ENCODE measurements at places on chromosomes 7 and 10. TPM values are rescaled to one million over a fixed set of nuclear protein-coding genes. Genes with fewer than 3 reads are reported as not detected.

- no peaks in the 10 kb centered on the region for H3K36me3 ChIP-seq
- no peak overlapping the region for H3K27ac ChIP-seq
- peaks cover 16% of the 10 kb centered on the region for H3K27me3 ChIP-seq
- H3K4me3 ChIP-seq = no peak overlapping the region
Observed at GRCh38 chr10:44882166-44882720, 28.9 kb upstream of the TMEM72 start.

DNA sequence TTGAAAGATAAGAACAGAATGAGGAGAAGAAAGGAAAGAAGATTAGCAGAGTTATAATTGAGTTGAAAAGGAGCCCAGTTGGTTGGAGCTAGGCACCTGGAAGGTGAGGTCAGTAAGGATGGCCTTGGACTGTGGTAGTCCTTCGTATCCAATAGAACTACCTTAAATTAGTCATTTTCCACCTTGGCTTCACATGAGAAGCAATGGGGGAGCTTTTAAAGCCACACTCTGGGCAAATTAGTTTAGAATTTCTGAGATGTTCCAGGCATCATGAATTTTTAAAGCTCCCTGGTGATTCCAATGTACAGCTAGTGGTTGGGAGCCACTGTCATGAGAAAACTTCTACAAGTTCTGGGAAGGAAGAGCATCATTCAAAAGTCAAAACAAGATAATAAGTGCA is 27.3 kb upstream of the CYP3A5 start:
- H3K4me3 ChIP-seq = peak overlapping the region; percentile 44
- H3K27ac ChIP-seq = no peak overlapping the region
- no peak for DNase-seq
- H3K4me1 ChIP-seq = no peaks in the 10 kb centered on the region
- H3K27me3 ChIP-seq = peaks cover 1% of the 10 kb centered on the region
- H3K36me3 ChIP-seq = peaks cover 24% of the 10 kb centered on the region

GRCh38 chr10:46289209-46289810 is 2.5 kb downstream of the ANTXRL start:
- H3K36me3 ChIP-seq = peaks cover 4% of the 10 kb centered on the region
- no peak overlapping the region for H3K27ac ChIP-seq
- peaks cover 12% of the 10 kb centered on the region for H3K27me3 ChIP-seq
- no peak overlapping the region for H3K4me3 ChIP-seq
- no peak for DNase-seq

- H3K27me3 ChIP-seq = no peaks in the 10 kb centered on the region
- H3K4me1 ChIP-seq = no peaks in the 10 kb centered on the region
- DNase-seq = no peak
- no peak overlapping the region for H3K4me3 ChIP-seq
Observed at GRCh38 chr7:116041615-116042014, 11.1 kb upstream of the TFEC start.

DNA sequence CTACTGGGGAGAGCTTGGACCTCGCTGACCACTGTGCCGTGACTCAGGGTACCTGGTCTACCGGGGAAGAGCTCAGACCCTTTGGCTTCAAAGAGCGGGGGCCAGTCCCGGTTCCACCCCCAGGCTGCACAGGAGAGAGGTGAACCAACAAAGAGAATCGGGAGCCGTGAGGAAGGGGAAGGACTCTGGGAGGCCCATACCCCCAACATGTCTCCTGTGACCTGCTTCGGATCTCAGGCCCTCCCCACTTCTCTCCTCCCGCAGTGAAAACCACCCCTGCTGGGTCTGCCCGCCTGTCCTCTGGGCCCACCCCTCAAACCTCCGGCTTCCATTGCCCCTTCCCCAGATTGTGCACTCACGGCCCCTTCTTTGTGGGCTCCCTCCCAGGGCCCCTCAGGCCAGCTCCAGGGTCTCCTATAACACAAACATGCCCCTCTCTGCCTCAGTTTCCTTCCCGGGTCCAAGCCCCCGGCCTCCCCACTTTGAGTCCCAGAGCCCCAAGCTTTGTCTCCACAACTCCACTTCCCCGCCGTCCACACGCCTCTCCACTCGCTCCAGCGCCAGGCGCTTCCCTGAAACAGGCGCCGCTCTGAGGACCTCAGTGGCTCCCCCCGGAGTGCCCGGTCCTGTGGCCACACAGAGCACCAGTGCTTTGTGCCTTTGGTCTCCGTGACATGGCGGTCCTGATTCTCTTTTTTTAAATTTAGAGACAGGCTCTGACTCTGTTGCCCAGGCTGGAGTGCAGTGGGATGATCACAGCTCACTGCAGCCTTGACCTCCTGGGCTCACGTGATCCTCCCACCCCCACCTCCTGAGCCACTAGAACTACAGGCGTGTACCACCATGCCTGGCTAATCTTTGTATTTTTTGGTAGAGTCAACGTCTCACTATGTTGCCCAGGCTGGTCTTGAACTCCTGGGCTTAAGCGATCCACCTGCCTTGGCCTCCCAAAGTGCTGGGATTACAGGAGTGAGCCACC is 7.5 kb upstream of the INTS1 start:
- no peaks in the 10 kb centered on the region for H3K36me3 ChIP-seq
- H3K27ac ChIP-seq = no peak overlapping the region
- no peak overlapping the region for H3K4me3 ChIP-seq
- H3K4me1 ChIP-seq = no peaks in the 10 kb centered on the region

Gene MUC12
- total RNA-seq = 1.3 TPM

- DNase-seq = no peak
- peaks cover 8% of the 10 kb centered on the region for H3K4me1 ChIP-seq
- no peak overlapping the region for H3K4me3 ChIP-seq
- H3K27me3 ChIP-seq = no peaks in the 10 kb centered on the region
- peaks cover 17% of the 10 kb centered on the region for H3K36me3 ChIP-seq
- H3K27ac ChIP-seq = no peak overlapping the region
Observed at GRCh38 chr10:12181065-12181775, 14.5 kb downstream of the NUDT5 start.

DNA sequence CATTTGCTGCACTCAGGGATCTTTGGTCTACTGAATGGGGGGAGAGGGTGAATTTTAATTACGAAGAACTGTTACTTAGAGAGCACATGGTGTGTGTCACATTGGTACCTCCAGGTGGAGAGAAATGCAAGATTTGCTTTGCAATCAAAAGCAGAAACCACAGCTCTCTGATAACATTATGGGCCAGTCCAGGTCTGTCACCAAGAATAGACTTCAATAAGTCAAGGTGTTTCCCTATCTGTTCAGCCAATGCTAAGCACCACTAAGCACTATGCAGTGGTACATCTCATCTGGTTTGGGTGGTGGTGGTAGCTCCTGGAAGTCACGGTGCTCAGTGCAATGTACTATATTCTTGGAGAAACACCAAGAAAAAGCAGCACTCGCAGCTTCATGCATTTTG is 119.6 kb upstream of the AFAP1L2 start:
- peaks cover 2% of the 10 kb centered on the region for H3K27me3 ChIP-seq
- H3K4me1 ChIP-seq = peaks cover 32% of the 10 kb centered on the region
- DNase-seq = no peak
- H3K4me3 ChIP-seq = no peak overlapping the region
- no peak overlapping the region for H3K27ac ChIP-seq
- H3K36me3 ChIP-seq = no peaks in the 10 kb centered on the region

Gene PRKG1
- 10.7 TPM for total RNA-seq

GRCh38 chr7:73864981-73865711 is 4.2 kb downstream of the TMEM270 start:
- no peaks in the 10 kb centered on the region for H3K36me3 ChIP-seq
- peaks cover 2% of the 10 kb centered on the region for H3K4me1 ChIP-seq
- no peak overlapping the region for H3K4me3 ChIP-seq
- H3K27ac ChIP-seq = no peak overlapping the region
- DNase-seq = no peak

DNA sequence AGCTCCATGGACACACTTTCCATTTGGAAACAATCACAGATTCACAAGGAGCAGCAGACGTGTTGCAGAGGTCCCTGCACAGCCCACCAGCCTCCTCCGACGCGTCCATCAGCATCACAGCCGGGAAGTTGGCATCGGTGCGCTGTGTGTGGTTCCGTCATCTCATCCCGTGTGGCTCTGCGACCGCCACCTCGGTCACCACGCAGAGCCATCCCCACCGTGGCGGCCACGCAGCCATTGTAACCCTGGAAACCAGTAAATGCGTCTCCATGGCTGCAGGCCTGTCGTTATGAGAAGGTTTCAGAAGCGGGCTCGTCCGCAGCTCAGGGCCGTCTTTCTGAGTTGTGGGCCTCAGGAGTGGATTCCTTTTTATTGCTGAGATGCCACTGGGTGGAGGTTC is 36.0 kb downstream of the FOXK1 start:
- peaks cover 15% of the 10 kb centered on the region for H3K4me1 ChIP-seq
- peak overlapping the region; percentile 25 for H3K4me3 ChIP-seq
- no peak overlapping the region for H3K27ac ChIP-seq
- peaks cover 28% of the 10 kb centered on the region for H3K36me3 ChIP-seq

GRCh38 chr10:32199714-32200394 is 143.6 kb upstream of the KIF5B start:
- H3K4me1 ChIP-seq = no peaks in the 10 kb centered on the region
- no peak overlapping the region for H3K4me3 ChIP-seq
- H3K27ac ChIP-seq = no peak overlapping the region
- DNase-seq = no peak
- H3K27me3 ChIP-seq = peaks cover 3% of the 10 kb centered on the region
- no peaks in the 10 kb centered on the region for H3K36me3 ChIP-seq

- no peaks in the 10 kb centered on the region for H3K27me3 ChIP-seq
- peaks cover 14% of the 10 kb centered on the region for H3K4me1 ChIP-seq
- no peaks in the 10 kb centered on the region for H3K36me3 ChIP-seq
- H3K4me3 ChIP-seq = no peak overlapping the region
- DNase-seq = no peak
Observed at GRCh38 chr10:11234857-11235531, 217.3 kb downstream of the CELF2 start.

- no peaks in the 10 kb centered on the region for H3K4me1 ChIP-seq
- H3K4me3 ChIP-seq = no peak overlapping the region
- no peak overlapping the region for H3K27ac ChIP-seq
- DNase-seq = no peak
- peaks cover 4% of the 10 kb centered on the region for H3K27me3 ChIP-seq
Observed at GRCh38 chr10:130206216-130206737, 70.1 kb downstream of the GLRX3 start.

DNA sequence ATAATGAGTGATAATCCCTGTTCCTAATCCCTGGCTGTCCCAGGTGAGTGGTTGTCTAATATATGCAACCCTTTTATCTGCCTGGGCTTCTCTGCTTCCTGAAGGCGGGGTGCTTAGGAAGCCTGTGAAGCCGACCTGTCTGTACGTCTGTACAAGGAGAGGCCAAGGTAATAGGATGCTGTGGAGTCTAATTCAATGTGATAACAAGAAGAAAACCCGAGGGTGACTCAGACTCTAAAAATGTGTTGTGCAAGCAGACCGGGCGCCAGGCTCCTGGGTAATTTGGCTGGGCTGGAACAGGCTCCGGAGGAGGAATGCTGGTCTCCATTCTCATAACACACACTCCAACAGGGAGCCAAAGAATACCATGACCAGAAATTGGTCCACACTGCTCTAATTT is 43.6 kb downstream of the THNSL1 start:
- DNase-seq = no peak
- no peak overlapping the region for H3K27ac ChIP-seq
- peaks cover 15% of the 10 kb centered on the region for H3K4me1 ChIP-seq
- H3K36me3 ChIP-seq = peaks cover 4% of the 10 kb centered on the region
- H3K4me3 ChIP-seq = no peak overlapping the region
- peaks cover 1% of the 10 kb centered on the region for H3K27me3 ChIP-seq

DNA sequence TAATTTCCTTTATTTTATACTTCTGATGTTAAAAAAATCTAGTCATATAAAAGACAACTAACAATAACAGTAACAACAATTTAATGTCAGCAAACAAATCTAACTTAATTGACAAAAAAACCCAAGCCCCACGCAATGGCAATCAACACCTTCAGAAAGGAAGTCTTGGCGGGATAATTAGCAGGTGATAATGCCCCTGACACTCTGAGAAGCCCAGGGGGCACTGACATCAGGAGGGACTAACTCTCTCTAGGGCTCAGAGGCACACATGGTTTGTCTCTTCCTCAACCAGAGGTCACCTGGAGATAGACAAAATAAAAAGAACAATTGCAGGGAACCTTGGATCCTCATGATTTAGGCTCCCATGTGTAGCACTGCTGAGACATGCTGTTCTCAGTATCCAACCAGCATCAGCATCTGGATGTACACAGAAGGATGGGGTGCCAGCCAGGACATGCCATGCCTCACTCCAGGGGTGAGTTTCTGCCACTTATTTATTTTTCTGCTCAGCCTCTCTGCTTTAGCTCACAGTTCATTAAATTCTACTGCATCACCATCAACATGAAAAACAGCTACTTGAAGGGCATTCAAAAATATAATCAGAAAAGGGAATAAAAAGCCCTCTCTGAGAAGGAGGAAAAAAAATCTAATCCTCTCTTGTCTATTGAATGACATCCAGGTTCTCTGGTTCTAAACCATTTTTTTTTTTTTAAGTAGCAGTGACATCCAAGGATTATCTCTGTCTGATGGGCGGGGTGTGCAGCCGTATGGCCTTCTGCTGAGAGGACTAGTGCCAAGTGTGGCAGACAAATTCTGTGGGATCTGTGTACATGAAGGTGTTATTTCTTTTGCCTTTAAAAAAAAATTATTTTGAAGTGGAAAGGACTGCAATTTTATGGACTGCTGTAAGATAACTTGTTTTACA is 96.3 kb downstream of the ATXN7L1 start:
- peaks cover 2% of the 10 kb centered on the region for H3K4me1 ChIP-seq
- H3K36me3 ChIP-seq = no peaks in the 10 kb centered on the region
- no peak overlapping the region for H3K4me3 ChIP-seq
- DNase-seq = no peak

All from endothelial cell (in vitro differentiated cells).